ENCODE measurements at places on chromosomes 5 and 9.

- DNase-seq, result no peak
Observed at GRCh38 chr5:62977661-62978060, 399.0 kb downstream of the LRRC70 start.

GRCh38 chr5:81803812-81804211 lies 52.9 kb upstream of the SSBP2 start:
- DNase-seq, result no peak

- DNase-seq, result no peak
Observed at GRCh38 chr5:158888206-158888605, 211.5 kb downstream of the EBF1 start.

GRCh38 chr9:133888048-133888808 lies 103.9 kb downstream of the VAV2 start:
- DNase-seq, result no peak

DNA sequence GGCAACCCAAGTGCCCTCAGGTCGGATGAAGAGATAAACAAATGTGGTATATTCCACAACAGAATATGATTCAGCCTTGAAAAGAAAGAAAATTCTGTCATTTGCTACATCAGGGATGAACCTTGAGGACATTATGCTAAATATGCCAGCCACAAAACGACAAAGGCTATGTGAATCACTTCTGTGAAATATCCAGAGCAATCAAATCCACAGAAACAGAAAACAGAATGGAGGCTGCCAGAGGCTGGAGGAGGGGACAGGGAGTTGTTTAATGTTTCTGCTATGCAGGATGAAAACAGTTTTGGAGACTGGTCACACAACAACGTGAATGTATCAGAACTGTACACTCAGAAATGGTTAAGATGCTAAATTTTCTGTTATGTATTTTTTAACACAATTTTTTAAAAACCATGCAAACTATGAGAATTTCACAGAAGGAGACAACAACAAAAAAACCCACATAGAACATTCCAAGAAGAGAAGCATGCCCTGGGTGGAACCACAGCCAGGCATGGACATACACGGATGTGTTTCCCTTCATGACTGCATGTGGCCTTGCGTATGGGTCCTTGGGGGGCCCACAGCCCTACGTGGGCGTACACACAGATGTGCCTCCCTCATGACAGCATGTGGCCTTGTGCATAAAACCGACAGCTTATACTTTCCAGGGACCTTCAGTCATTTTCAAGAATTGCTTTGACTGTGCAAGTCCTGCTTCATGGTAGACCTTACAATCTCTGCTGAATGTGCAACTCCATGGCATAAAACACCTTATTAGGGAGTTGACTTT lies 146.7 kb downstream of the ROR2 start:
- DNase-seq, result no peak

- DNase-seq, result no peak
Observed at GRCh38 chr5:55847837-55848236, 3.3 kb upstream of the IL31RA start.

GRCh38 chr5:178786417-178786816 lies 56.0 kb upstream of the ZNF354A start:
- no peak for DNase-seq

DNA sequence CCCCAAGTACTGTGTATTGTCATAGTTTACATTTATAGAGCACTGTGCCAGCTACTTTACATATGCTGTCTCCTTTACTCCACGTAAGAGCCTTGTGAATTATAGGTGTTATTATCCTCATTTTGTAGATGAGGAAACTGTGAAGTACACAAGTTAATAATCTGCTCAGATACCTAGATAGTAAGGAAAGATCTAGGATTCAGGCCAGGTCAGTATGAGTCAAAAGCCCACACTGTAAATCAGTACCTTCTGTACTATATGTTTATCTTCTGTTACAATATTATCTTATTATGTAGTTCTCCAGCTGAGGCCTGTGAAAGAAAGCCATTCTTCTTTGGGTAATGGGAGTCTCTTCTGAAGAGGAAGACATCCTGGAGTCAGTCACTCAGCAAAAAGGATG lies 72.4 kb upstream of the TLX3 start:
- no peak for DNase-seq

GRCh38 chr5:93532370-93532769 lies 48.6 kb downstream of the NR2F1-AS1 start:
- DNase-seq, result no peak

- DNase-seq, result no peak
Observed at GRCh38 chr5:180438785-180439780, 55.1 kb upstream of the CNOT6 start.

GRCh38 chr9:76818271-76818670 lies 54.0 kb downstream of the PCA3 start:
- no peak for DNase-seq

DNA sequence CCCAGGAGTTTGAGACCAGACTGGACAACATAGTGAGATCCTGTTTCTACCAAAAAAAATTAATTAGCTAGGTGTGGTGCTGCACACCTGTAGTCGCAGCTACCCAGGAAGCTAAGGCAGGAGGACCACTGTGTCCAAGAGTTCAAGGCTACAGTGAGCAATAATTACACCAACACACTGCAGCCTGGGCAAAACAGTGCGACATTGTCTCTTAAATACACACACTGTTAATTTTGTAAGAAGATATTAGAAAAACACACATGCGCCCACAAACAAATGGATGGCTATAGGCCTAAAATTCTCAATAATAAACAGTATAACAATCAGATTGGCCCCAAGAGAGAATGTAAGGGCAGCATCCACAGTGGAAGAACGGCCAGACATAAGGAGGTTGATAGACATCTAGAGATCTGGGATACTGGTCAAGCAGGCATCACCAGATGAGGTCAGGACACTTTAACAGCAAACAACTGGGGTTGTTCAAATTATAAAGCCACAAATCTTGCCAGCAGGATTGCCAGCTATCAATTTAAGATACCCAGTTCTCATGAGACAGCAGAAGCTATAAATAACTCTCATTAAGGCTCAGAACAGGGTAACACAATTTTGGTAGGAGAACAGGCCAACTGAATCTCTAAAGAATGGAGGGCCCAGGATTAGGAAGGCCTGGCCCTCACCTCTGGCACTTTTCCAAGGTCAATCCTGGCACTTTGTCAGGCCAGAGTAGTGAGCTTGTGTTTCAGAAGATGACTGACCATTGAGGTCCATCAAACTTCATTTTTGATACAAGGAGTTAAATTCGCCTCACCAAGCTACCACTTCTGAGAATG lies 29.5 kb downstream of the GOLPH3 start:
- DNase-seq, result no peak
